ENCODE measurements at places on chromosomes 11 and 22.
A peak's percentile ranks its signal among the peaks of the same experiment; 100 is the strongest.

GRCh38 chr11:20022363-20023081 is 137.8 kb downstream of the DBX1 start:
- peak; percentile 76 for DNase-seq

GRCh38 chr11:79440571-79441460 is at the start of gene TENM4:
TSS of gene TENM4 (minus strand) at chr11:79441030. CDS start at chr11:79069944, 371,086 bp downstream.
- DNase-seq, result peak; percentile 95

GRCh38 chr11:71399341-71399740 is 48.9 kb downstream of the DHCR7 start:
- DNase-seq, result no peak

GRCh38 chr11:102046841-102047240 is 396 bp upstream of the CFAP300 start:
- no peak for DNase-seq

DNA sequence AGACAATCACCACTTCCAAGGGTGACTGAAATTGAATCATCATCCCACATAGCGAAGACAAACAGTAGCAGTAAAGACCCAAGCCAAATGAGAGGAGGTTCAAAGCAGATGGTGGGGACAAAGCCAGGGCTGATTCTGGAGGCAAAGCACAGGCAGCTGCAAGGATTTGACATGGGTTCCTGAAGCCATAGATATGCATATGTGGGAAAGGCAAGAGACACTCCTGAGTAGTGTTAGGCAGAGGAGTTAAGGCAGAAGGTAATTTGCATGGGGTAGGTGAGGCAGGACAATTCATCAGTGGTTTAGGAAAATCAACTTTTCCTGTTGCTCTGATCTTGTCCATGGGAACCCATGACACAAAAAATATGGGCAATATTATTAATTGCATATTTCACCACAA is 462.8 kb downstream of the FAM181B start:
- DNase-seq, result no peak

DNA sequence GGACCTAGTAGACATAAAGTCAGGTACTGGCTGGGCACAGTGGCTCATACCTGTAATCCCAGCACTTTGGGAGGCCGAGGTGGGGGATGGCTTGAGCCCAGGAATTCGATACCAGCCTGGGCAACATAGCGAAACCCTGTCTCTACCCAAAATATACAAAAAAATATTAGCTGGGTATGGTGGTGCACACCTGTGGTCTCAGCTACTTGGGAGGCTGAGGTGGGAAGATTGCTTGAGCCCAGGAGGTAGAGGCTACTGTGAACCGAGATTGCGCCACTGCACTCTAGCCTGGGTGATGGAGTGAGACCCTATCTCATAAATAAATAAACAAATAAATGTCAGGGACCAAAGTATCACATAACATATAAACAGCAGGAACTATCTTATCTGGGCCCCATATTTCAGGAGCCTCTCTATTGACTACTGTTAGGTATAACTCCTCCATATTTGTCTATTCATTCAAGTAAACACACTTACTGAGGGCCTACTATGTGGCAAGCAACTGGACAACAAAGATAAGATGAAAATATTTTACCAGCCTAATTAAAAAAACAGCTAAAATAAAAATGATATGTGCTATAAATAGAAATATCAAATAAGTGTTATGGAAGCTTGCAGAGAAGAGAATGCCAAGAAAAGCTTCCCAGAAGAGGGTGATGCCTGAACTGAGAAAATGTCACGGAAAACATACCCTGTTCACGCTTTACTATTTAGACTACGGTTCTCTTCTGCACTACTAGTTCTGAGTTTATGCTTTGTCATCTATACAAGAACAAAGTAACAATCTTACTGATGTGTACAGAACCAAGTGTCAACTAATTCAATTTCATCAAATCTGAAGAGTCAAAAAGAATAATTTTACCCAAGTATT is 2.0 kb downstream of the NUP98 start:
- no peak for DNase-seq

DNA sequence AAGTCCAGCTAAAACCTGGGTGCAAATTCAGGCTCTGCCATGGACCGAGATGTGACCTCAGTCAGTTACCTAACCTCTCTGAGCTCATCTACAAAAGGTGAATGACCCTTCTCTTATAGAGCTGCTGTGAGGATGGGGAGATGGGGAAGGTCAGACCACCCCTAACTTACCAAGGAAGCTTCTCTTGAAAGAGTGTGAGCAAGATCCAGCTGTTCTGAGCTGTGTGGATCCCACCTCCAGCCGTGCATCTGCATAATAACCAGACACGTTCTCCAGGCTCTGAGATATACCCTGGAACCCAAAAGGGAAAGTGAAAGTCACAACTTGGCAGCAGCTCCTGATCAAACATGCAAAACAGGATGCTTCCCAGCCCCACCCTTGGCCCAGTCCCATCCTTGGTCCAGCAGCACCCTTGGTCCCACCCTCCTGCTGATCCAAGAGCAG is at the start of gene APOL3:
Gene APOL3, minus strand, starts transcription at position 257 of the 444 bp plus-strand sequence. CDS start 11,700 bp downstream, outside the sequence.
- DNase-seq, result no peak

- DNase-seq, result no peak
These were observed 67.7 kb downstream of the APOL5 start for GRCh38 chr22:35785181-35785923.

DNA sequence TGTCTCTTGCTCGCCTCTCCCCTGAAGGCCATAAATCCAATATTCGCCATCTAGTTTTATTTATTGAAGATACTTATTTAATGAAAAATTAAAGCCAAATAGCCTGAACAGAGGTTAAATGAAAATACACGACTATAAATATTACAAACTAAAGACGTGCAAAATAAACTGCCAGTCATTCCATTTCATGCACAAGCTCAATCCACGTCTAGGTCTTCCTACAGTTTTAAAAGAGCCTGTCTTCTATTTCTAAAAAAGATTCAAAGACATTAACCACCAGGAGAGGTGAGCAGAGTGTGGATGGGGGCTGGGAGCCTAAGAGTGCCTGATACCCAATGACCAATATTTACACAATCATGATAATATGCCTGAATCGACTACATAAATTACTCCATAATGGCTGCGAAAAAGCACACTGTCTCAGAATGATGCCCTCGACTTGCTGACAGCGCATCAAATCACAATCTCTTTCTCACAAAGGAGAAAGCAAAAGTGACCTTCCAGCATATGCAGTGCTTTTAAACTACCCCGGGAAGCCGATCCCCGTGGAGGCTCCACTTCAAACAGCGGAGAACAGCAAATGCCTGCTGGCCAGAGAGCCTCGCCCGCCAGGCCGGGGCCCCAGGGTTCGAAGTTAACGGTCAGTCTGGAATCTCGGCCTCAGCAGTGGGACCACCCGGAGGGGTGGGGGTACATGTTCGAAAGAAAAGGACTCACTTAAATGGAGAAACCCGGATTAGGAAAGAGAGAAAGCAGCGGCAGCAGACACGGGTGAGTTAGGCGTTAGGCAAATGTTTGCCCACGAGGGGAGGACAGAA is 1.7 kb downstream of the FCHSD2 start:
- peak; percentile 66 for DNase-seq

- no peak for DNase-seq
These were observed 449.4 kb upstream of the TENM4 start for GRCh38 chr11:79890272-79890671.

DNA sequence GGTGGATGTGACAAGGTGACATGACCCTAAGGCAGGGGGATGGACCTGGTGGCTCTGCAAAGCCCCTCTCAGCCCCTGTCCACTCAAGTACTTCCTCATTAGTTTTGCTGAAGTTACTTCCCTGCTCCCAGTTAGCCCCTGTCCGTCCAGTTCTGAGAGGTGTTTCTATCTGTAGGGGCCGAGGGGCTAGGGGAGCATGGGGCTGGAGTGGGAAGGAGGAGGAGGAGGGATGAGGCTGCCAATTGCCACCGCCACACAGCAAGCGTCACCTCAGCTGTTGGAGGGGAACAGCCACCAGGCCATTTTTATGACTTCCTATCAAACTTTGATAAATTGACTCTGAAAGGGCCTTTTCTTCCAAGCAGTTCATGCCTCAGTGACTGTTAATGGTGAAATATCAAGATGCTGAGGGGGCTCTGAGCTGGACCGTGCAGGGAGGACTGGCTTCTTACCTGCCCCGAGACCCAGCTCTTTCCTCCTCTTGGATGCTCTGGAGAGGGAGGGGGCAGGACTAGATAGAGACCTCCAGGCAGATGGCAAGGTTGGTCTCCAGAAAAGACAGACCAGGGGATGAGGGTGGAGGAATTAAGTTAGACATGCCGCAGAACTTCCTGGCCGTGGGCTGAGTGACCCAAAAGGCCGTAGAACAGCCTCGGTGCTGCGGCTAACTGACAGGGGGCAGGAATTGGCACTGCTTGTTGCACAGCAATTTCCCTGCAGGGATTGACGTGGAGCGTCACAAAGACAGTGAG is 137.0 kb downstream of the ST3GAL4 start:
- no peak for DNase-seq

DNA sequence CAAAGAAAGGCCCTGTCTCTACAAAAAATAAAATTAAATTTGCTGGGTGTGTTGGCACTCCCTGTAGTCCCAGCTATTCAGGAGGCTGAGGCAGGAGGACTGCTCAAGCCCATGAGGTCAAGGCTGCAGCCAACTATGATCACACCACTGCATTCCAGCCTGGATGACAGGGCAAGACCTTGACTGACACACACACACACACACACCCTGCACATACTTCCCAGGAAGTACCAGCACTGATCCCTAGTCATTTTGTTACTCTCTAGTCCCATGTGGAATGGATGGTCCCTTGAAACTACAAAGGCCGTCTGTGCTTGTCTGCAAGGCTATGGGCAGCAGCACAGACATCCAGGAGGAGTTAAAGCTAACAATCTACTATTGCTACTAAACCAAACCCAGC is 59.7 kb upstream of the CYP2D6 start:
- DNase-seq, result no peak

GRCh38 chr11:3942160-3942955 is 86.9 kb downstream of the STIM1 start:
- no peak for DNase-seq

- no peak for DNase-seq
These were observed 7.3 kb downstream of the CABP7 start for GRCh38 chr22:29727131-29727523.

GRCh38 chr11:120365512-120365911 is 29.3 kb downstream of the ARHGEF12 start:
- no peak for DNase-seq

GRCh38 chr11:73012121-73012863 is 129.8 kb downstream of the FCHSD2 start:
- DNase-seq, result no peak
